ENCODE measurements at places on chromosomes 6 and 20. TPM values are rescaled to one million over a fixed set of nuclear protein-coding genes. Genes with fewer than 3 reads are reported as not detected.
A peak's percentile ranks its signal among the peaks of the same experiment; 100 is the strongest.

PKIB gene
- total RNA-seq: 2.2 TPM

DNA sequence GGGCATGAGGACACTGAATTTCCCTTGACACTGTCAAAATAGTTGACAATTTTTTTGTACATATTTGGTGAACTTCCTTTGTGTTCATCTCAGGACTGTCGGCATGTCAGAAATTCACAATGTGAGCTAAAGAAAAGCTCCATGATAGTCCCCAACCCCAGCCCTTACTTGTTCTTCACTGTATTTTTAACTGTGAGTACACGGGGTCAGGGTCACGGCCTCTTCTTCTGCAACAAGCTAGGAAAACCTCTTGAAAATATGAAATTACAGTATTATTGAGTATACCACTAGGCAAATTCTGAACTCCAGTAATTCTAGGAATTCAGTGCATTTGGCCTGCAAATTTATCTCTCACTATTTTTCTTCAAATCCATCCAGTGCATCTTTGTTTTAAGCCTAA lies 199.4 kb downstream of the SLC24A3 start:
- no peaks in the 10 kb centered on the region for H3K4me1 ChIP-seq
- H3K27ac ChIP-seq: no peak overlapping the region
- no peak overlapping the region for H3K4me3 ChIP-seq

DNA sequence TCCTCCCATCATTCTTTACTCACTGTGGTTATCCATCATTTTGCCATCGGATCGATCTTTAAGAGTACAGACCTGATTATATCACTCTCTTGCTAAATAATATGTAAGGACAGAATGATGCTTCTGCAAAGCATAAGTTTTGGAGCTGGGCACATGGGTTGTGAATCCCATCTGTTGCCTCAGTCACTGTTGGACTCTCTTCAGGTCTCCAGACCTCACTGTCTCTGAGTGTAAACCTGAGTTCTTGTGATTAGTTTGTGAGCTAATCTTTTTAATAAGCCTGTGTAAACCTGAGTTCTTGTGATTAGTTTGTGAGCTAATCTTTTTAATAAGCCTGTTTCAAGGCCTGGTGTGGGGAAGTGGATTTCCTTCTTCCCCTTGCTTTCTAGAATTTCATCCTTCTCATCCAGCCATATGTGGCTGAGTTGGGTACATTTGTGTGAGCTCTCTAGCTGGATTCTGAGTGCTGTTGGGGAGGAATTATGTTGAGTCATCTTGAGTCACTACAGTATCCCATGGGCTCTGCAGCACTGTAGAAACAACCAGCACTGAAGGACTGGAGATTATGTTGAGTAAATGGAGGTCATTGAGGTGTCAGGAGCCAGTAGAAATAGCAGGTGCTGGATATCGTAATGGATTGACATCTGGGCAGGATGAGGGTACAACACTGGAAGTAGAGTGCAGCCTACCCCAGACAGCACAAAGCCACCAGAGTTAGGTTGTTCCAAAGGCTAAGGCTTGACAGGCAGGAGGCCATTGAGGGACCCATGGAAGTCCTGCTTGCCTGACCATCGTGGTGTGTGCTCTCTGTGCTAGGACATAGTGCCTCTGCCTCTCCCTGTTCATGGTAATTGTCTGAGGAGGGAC lies 52.4 kb downstream of the SCAND1 start:
- no peaks in the 10 kb centered on the region for H3K27me3 ChIP-seq
- DNase-seq: no peak
- H3K36me3 ChIP-seq: peaks cover 28% of the 10 kb centered on the region

GRCh38 chr6:127243501-127243900 lies 23.2 kb upstream of the RNF146 start:
- no peaks in the 10 kb centered on the region for H3K27me3 ChIP-seq
- H3K27ac ChIP-seq: no peak overlapping the region
- no peak for DNase-seq
- no peaks in the 10 kb centered on the region for H3K36me3 ChIP-seq
- H3K4me3 ChIP-seq: no peak overlapping the region

GRCh38 chr6:83908813-83909212 lies 49.3 kb downstream of the CYB5R4 start:
- no peak for DNase-seq
- no peaks in the 10 kb centered on the region for H3K4me1 ChIP-seq
- H3K36me3 ChIP-seq: no peaks in the 10 kb centered on the region
- no peak overlapping the region for H3K27ac ChIP-seq
- H3K27me3 ChIP-seq: no peaks in the 10 kb centered on the region
- H3K4me3 ChIP-seq: no peak overlapping the region

DNA sequence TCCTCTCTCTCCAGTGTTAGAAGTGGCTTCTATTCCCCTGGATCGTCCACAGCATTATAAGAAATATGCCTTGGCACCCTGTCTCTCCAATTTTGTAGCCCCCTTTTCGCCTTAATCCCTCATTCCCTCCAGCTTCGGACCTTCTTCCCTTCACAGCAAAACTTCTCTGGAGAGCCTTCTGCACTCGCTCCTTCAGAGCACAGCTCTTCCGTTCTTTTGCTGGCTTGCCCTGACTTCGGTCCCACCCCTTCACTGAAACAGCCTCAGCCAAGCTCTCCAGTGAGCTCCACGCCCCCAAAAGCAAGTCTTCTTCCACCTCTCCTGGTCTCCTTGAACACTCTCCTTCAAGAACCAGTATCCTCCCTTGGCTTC lies 134.7 kb upstream of the RNF24 start:
- no peaks in the 10 kb centered on the region for H3K27me3 ChIP-seq
- DNase-seq: no peak
- peak overlapping the region; percentile 88 for H3K4me3 ChIP-seq
- H3K4me1 ChIP-seq: peaks cover 33% of the 10 kb centered on the region
- H3K36me3 ChIP-seq: no peaks in the 10 kb centered on the region

DNA sequence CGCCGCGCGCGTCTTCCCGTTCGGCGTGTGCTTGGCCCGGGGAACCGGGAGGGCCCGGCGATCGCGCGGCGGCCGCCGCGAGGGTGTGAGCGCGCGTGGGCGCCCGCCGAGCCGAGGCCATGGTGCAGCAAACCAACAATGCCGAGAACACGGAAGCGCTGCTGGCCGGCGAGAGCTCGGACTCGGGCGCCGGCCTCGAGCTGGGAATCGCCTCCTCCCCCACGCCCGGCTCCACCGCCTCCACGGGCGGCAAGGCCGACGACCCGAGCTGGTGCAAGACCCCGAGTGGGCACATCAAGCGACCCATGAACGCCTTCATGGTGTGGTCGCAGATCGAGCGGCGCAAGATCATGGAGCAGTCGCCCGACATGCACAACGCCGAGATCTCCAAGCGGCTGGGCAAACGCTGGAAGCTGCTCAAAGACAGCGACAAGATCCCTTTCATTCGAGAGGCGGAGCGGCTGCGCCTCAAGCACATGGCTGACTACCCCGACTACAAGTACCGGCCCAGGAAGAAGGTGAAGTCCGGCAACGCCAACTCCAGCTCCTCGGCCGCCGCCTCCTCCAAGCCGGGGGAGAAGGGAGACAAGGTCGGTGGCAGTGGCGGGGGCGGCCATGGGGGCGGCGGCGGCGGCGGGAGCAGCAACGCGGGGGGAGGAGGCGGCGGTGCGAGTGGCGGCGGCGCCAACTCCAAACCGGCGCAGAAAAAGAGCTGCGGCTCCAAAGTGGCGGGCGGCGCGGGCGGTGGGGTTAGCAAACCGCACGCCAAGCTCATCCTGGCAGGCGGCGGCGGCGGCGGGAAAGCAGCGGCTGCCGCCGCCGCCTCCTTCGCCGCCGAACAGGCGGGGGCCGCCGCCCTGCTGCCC lies 1.1 kb downstream of the SOX4 start:
- DNase-seq: no peak
- peak overlapping the region; percentile 91 for H3K27ac ChIP-seq
- peak overlapping the region; percentile 79 for H3K4me3 ChIP-seq
- no peaks in the 10 kb centered on the region for H3K27me3 ChIP-seq
- no peaks in the 10 kb centered on the region for H3K36me3 ChIP-seq

MAP1LC3A gene
- 152 TPM for total RNA-seq

Data from esophagus muscularis mucosa (tissue), 4 donors.